ENCODE measurements at places on chromosomes 16 and 17. TPM values are rescaled to one million over a fixed set of nuclear protein-coding genes. Genes with fewer than 3 reads are reported as not detected.
A peak's percentile ranks its signal among the peaks of the same experiment; 100 is the strongest.

Gene SLC12A3
- polyA plus RNA-seq = not detected

Gene ZACN
- polyA plus RNA-seq = 1.2 TPM

- peak; percentile 83 for DNase-seq
Observed at GRCh38 chr16:85072947-85073346, 39.3 kb downstream of the CIBAR2 start.

DNA sequence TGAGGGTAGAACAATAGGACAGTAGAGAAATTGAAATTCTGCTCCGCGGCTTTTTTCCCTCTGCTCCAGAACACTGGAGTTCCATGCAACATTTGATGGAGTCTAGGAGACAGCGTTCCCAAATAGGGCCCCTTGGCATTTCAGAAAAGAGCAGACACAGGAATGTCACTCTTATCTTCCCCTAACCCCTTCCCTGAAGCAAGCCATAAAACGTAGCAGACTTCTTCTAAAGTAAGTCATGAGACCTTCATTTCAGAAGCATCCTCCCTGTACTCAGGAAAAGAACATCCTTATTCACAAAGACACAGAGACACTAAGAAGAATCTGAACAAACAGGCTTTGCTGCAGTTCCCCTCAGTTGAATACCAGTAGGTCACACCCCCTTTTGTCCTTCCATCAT lies 296.1 kb upstream of the SOX9 start:
- DNase-seq = no peak

- no peak for DNase-seq
Observed at GRCh38 chr17:69333561-69333960, 6.6 kb upstream of the ABCA5 start.

- DNase-seq = no peak
Observed at GRCh38 chr16:85566561-85567100, 46.5 kb upstream of the GSE1 start.

GRCh38 chr16:820748-821147 lies 20.2 kb upstream of the GNG13 start:
- no peak for DNase-seq

GRCh38 chr16:15721018-15721417 lies 71.0 kb downstream of the NDE1 start:
- no peak for DNase-seq

DNA sequence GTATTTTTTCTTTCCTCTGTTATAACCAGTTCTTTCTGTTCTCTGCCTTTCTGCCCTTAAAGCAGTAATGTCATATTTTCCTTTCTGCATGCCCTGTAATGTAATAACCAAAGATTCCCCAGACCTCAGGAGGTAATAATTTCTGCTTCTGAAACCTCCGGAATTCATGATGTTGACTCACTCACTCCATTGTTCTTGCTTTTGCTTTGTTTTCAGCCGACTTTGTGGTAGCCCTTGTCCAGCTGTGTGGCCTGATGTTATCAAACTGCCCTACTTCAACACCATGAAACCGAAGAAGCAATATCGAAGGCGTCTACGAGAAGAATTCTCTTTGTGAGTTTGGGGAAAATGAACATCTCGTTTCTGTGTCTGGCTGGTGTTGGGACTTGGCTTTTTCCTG lies 55.9 kb downstream of the CDK12 start:
- DNase-seq = no peak

- DNase-seq = no peak
Observed at GRCh38 chr17:82281076-82281475, 7.6 kb upstream of the CSNK1D start.

Data from sigmoid colon (tissue), 7 donors.